ENCODE measurements at places on chromosomes 16 and 17.

DNA sequence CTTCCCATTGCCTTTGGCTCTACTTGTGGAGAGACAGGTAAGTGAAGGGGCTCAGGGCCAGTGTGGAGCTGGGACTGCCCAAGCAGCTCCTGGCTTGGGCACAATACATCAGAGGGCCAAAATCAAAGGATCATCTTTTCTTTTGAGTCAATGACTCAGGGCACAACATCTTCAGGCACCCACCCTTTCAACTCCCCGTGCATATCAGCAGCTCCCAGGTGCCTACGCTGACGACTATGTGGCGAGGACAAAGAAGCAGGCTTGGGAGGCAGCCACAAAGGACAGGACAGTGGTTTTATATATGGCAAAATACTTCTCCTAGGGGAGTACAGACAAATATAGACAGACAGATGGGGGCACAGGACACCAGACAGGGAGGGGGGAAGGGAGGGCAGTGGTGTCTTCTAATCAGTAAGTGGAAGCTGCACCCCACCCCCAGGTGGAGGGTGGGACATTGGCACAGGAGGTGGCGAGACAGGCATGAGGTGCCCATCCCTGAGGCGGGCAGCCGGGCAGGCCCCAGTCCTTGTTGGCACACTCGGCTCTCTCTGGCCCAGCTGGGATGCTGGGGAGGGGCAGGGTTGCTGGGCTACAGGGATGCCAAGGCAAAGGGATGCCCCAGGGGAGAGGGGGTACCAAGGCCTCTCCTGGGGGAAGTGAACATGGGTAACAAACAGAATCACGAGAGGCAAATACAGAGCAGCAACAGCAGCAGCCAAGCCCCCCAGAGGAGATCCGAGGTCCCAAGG, 7.7 kb upstream of the ARL5C start:
- no peak for DNase-seq

DNA sequence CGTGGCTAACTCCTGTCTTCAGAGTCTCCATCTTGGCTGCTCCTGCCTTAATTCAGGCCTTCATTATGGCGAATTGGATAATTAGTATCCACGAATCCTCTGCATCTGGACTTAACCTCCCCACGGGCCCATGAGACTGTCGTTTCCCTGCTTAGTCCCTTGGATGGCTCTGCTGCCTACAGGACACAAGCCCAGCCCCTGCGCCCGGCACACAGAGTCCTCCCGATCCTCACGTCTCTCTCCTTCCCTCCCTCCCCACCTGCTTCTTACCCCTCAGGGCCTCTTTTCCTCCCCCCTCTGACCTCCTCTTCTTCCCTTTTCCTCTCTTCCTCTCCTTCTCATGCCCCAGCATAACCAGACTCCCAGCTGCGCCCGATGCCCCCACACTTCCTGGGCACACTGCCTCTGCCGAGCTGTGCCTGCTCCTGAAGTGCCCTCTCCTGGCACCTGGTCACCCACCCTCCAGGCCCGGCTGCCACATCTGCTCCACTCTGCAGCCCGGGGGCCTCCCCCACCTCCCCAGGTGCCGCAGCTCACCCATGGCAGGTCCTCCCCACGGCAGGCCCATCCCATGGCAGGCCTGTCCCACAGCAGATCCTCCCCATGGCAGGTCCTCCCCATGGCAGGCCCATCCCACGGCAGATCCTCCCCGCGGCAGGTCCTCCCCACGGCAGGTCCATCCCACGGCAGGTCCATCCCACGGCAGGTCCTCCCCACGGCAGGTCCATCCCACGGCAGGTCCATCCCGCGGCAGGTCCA, 45.9 kb downstream of the RPH3AL start:
- no peak for DNase-seq

DNA sequence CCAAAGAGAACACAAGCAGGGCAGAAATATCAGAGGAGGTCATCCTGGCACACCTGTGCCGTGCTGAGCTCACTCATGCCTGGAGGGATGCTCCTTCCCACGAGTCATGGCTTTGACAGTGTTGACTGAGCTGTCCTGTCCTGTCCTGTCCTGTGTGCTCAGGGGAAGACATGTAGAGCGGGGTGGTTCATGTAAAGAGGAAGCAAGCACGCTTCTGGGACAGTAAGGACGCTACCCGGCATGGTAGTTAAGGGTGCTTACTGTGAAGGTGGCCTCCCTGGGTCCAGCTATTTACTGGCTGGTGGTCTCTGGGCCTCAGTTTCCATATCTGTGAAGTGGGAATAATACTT, 398 bp downstream of the LGALS9 start:
- DNase-seq: no peak

- DNase-seq: peak; percentile 16
These were observed 78.5 kb downstream of the RAB11FIP4 start for GRCh38 chr17:31469959-31470358.

DNA sequence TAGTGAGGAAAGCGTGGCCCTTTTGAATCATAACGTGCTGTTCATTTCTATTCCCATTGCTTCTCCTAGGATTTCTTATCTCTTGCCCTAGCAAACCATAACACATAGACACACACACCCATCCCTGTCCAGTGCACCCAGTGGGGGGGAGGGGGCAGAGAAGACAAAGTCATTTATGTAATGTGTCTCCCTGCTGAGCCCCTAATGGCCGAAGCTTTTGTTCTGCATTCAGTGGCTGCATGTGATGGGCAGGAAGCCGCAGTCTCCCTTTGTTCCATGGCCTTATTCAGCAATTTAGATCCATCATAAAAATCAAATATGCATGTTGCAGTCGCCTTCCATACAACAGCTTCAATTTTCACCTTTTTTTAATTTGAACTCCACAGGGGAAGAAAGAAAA, 325.4 kb downstream of the ZFHX3 start:
- DNase-seq: no peak

DNA sequence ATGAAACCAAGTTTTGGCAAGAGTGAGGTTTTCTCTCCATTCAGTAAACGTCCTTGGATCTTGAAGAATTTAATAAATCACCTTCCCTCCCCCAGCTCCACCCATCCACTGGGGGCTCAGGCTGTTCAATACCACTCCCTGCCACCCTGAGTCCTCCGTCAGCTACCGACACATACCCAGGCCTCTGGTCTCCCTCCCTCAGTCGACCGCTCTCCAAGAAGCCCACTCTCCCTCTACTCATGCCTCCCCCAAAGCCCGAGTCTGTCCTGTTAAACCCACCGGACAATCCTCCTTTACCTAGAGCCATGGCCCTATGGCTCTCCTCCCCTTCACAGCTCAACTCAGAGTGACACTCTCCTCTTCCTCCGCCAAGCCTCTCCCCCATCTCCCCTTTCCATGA, 19.7 kb upstream of the SLC4A1 start:
- no peak for DNase-seq

Data from activated CD4-positive, alpha-beta T cell treated with anti-CD3 and anti-CD28 coated beads, Interleukin-2, amount 50 U/mL, for 16 hours (primary cell).